ENCODE measurements at places on chromosomes 5 and 9. TPM values are rescaled to one million over a fixed set of nuclear protein-coding genes. Genes with fewer than 3 reads are reported as not detected.

DNAJC21 gene
- total RNA-seq = 51.2 TPM

DBH gene
- 0.29 TPM for total RNA-seq

ABLIM3 gene
- total RNA-seq = 0.56 TPM

PLPP1 gene
- 47.2 TPM for total RNA-seq

TMEM252 gene
- not detected for total RNA-seq

DNA sequence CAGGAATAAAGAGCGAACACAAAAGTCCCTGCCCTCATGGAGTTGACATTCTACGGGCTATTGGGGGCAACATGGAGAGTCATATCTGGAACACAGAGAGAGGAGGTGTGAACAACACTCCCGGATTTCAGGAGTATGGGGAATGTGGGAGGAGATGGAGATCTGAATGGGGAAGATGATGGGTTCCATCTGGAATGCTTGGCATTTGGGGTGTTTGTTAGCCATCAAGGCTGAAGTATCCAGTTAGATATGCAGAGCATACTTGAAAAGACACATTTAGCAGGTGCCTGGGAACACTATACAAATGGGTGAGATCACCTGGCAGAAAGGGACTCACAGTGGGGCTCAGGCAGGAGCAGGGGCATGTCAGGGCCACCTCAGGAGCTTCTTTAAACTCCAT is 61.1 kb downstream of the EGFLAM start:
- DNase-seq = no peak
- H3K4me1 ChIP-seq = no peaks in the 10 kb centered on the region
- H3K27me3 ChIP-seq = no peaks in the 10 kb centered on the region
- no peaks in the 10 kb centered on the region for H3K36me3 ChIP-seq

DNA sequence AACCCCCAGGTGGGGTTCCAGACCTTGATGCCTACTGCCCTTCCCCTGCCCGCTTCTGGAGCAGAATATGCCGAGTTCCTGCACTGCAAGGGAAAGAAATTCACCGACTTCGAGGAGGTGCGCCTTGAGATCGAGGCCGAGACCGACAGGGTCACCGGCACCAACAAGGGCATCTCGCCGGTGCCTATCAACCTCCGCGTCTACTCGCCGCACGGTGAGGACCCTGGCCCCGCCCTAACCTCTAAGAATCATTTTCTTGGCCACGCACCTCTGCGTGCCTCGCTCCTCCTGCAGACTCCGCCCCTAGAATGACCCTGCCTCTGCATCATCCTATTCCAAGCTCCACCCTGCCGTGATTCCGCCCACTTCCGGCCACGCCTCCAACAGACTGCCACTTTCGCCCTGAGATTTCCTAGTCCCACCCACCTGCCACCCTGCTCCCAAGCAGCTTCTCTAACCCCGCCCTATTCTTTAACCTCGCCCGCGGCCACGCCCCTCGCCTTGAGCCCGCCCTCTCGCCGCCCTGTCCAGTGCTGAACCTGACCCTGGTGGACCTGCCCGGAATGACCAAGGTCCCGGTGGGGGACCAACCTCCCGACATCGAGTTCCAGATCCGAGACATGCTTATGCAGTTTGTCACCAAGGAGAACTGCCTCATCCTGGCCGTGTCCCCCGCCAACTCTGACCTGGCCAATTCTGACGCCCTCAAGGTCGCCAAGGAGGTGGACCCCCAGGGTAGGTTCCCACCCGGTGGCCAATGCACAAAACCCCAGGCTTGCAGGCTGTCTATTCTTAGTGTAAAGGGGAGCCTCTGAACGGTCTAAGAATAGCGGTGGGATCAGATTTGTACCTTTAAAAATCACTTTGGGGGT is 15.6 kb downstream of the DNM1 start:
- peaks cover 6% of the 10 kb centered on the region for H3K36me3 ChIP-seq
- H3K27me3 ChIP-seq = no peaks in the 10 kb centered on the region

DNA sequence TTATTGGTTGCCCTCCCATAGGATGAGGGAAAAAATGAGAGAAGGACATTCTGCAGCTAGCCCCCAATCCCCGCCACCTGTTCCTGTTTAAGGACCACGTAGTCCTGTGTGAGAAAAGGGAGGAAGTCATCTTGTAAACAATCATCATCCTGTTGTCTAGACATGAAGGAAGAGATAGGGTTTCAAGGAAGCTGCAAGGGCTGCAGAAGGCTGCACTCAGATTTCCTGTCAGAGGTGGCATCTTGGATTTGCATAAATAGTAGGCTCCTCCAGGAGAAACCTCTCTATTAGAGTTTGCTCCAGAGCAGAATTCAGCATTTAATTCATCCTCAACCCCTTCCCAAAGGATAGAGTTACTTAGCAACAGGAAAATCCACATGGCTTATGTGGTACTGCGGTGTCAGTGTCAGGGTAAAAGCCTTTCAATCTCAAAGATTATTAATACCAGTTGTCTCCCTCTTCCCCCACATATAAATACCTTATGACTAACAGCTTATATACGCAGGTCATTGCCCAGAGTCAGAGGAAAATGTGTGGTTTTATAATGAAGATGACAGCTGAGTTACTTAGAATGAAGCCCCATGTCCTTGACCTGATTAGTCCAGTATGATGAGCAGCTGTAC is 4.6 kb upstream of the DNAJC18 start:
- no peak overlapping the region for H3K4me3 ChIP-seq
- DNase-seq = no peak
- no peak overlapping the region for H3K27ac ChIP-seq

GRCh38 chr9:136244122-136244968 is 1.3 kb downstream of the QSOX2 start:
- DNase-seq = no peak
- H3K27ac ChIP-seq = no peak overlapping the region
- H3K4me1 ChIP-seq = peaks cover 3% of the 10 kb centered on the region
- 0 out of 2 replicates have a peak, but pooled peaks cover 3% of the 10 kb centered on the region for H3K36me3 ChIP-seq
- peak overlapping the region; percentile 82 for H3K4me3 ChIP-seq
- peaks cover 3% of the 10 kb centered on the region for H3K27me3 ChIP-seq

DNA sequence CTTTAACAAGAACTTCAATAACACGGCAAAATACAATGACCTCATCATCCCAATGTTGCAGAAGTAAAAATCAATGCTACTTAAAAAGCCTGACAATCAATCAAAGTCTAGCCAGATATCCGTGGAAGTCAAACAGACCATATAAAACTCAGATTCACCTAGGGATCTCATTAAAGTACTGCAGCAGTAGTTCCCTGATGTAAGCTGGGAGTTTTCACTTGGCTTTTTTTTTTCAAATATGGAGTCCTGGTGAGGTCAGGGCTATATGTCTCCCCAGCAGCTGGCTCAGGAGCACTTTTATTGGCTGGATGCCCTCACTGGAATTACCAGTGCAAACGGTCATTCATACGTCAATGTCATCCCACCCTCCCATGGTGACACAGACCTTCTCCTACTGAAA is 220.6 kb upstream of the SLC30A5 start:
- H3K27ac ChIP-seq = no peak overlapping the region
- H3K36me3 ChIP-seq = no peaks in the 10 kb centered on the region
- no peak for DNase-seq
- H3K4me3 ChIP-seq = no peak overlapping the region
- H3K4me1 ChIP-seq = no peaks in the 10 kb centered on the region

- no peak for DNase-seq
- H3K36me3 ChIP-seq = no peaks in the 10 kb centered on the region
- H3K27me3 ChIP-seq = no peaks in the 10 kb centered on the region
- H3K4me3 ChIP-seq = no peak overlapping the region
- no peaks in the 10 kb centered on the region for H3K4me1 ChIP-seq
- H3K27ac ChIP-seq = no peak overlapping the region
Observed at GRCh38 chr5:96321345-96321744, 111.7 kb downstream of the PCSK1 start.

DNA sequence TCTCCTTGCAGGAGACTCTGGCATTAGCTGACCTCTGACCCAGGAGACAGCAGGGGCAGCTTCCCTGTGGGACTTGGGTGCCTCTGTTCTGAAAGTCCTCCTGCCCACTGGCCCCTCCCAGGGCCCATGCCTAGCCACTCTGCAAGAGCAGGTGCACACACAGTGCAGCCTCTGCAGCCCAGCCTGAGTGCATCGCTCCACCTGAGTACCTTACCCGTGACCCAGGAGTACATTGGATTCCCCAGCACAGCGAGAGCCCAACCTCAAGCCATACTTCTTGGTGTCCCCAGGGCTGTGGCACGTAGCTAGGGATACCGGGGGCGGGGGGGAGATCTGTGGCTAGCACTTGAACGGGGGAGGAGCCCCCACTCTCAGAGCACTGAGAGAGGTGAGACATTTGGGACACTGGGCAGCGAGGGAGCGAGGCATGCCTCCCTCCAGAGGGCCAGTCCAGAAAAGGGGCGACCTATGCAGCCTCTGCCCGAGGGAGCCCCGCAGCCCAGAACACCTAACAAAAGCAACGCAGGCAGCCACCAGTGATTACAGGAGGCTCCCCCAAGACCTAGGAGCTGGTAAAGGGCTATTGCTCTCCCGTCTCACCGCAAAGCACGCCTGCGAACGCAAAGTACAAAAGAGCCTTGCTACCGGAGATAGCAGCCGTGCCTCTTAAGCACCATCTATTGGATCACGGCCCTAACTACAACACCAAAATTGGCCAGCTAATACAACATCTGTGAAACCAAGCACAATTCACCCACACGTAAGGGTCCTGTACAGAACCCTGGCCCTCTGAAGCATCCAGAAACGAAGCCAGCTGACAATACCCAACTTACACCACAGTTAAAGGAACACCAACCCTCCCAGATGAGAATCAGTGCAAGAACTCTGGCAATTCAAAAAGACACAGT is 826 bp upstream of the PRDM9 start:
- H3K4me3 ChIP-seq = peak overlapping the region; percentile 57
- H3K27ac ChIP-seq = no peak overlapping the region
- DNase-seq = peak; percentile 29
- H3K4me1 ChIP-seq = no peaks in the 10 kb centered on the region
- no peaks in the 10 kb centered on the region for H3K36me3 ChIP-seq

DNA sequence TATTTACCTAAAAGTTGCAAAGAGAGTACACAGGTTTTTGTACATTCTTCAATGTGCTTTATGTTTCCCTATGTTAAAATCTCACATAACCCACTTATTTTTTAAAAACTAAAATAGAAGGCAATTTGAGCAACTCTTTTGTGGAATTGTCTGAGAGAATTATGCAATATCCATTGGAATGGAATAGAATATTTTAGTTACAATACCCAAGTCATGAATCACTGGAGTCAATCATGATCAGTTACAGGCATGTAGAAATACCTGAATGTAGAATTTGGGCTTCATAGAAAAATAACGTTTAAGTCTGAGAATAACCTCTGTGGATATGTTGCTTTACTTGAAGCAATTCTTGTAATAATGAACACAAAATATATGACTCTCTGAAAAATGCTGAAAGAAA is 143.3 kb downstream of the FGF10 start:
- H3K4me1 ChIP-seq = no peaks in the 10 kb centered on the region
- no peak overlapping the region for H3K4me3 ChIP-seq

DNA sequence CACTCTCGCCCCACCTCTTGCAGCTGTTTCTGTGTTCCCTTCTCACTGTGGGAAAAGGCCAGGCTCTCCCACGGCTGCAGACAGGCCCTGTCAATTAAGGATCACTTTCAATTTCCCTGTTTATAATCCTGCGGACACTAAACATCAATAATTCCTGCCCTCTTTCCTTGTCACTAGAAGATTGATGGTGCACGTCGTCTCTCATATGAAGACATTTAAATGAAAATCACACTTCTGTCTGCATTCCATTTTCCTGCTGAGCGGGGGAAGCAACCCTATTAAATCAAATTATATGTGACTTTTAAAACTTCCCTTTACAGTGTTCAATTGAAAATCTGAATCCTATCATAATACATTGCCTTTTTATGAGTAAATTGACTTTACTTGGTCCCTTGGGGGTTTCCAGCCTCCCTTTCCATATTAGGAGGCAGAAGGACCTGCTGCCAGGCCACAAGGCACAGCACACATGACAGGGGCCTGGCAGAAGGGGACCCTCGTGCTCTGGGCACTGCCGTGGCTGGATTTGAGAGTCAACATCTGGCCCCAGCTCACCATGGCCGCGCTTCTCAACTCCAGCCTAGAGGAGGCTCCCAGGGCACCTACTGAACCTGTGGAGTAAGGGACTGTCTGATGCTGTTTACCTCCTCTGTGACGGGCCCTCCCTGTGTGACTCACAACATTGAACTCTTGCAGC is 311.0 kb upstream of the IRX4 start:
- no peaks in the 10 kb centered on the region for H3K4me1 ChIP-seq
- H3K27me3 ChIP-seq = no peaks in the 10 kb centered on the region
- DNase-seq = no peak
- H3K36me3 ChIP-seq = no peaks in the 10 kb centered on the region

DNA sequence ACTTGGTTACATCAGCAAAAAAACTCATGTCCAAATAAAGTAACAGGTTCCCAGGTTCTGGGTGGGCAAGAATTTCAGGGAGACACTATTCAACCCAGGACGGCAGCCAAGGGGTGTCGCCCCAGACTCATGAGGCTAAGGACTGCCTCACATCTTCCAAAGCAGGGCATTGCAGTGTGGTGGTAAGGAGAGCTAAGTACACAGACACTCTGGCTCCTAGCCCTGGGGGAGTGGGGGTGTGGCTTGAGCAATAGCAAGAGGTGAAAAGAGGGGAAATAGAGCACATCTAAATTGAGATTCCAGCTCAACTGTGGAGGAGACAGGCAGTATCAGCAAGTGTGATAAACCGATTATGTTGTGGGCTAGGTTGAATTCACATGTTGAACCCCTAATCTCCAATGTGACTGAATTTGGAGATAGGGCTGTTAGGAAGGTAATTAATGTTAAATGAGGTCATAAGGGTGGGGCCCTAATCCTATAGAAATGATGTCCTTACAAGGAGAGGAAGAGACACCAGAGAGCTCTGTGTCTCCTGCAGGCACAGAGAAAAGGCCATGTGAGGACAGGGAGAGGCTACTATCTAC is 49.9 kb upstream of the MARCHF11 start:
- no peak overlapping the region for H3K27ac ChIP-seq
- no peaks in the 10 kb centered on the region for H3K4me1 ChIP-seq
- H3K36me3 ChIP-seq = no peaks in the 10 kb centered on the region
- H3K27me3 ChIP-seq = no peaks in the 10 kb centered on the region
- H3K4me3 ChIP-seq = no peak overlapping the region
- DNase-seq = no peak

- no peaks in the 10 kb centered on the region for H3K36me3 ChIP-seq
- no peak overlapping the region for H3K4me3 ChIP-seq
- no peak for DNase-seq
- H3K27ac ChIP-seq = no peak overlapping the region
- H3K4me1 ChIP-seq = peaks cover 5% of the 10 kb centered on the region
Observed at GRCh38 chr5:74285675-74286280, 354.8 kb downstream of the ENC1 start.

DNA sequence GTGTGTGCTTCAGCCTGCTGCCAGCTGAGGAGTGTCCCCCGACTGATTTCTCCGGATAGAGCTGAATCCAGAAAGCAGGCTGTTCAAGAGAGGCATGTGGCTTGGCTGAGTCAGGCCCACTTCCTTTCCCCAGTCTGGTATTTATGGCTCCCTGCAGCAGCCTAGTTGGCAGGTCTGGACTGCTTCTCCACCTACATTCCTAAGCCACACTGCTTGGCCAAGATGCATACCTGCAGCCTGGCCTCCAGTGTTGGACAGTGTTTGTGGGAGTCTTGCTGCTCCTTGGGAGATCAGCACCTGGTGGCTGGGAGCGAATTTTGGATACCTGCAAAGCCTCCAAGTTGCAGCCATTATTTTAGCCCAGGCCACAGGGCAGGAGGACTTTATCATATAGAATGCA is 670.8 kb downstream of the ACTL7B start:
- H3K4me1 ChIP-seq = no peaks in the 10 kb centered on the region
- no peaks in the 10 kb centered on the region for H3K36me3 ChIP-seq
- no peaks in the 10 kb centered on the region for H3K27me3 ChIP-seq
- DNase-seq = no peak
